ENCODE measurements at places on chromosomes 1 and 21. TPM values are rescaled to one million over a fixed set of nuclear protein-coding genes. Genes with fewer than 3 reads are reported as not detected.

LEPROT gene
- 55.0 TPM for total RNA-seq

ZBTB21 gene
- total RNA-seq = 30.9 TPM

S100A13 gene
- total RNA-seq = 78.2 TPM

OR2AK2 gene
- 0.74 TPM for total RNA-seq

LDLRAD1 gene
- total RNA-seq = 0.81 TPM

SEC22B gene
- 30.6 TPM for total RNA-seq

SFN gene
- not detected for total RNA-seq

TEKT2 gene
- total RNA-seq = 65.0 TPM

GPR25 gene
- not detected for total RNA-seq

AGT gene
- total RNA-seq = 4.6 TPM

PROX1 gene
- total RNA-seq = 4.2 TPM

UBE2U gene
- total RNA-seq = 16.9 TPM

REN gene
- not detected for total RNA-seq

SLC44A5 gene
- total RNA-seq = 4.9 TPM

GRCh38 chr1:157646144-157646543 lies 48.3 kb upstream of the FCRL4 start:
- DNase-seq = no peak

DNA sequence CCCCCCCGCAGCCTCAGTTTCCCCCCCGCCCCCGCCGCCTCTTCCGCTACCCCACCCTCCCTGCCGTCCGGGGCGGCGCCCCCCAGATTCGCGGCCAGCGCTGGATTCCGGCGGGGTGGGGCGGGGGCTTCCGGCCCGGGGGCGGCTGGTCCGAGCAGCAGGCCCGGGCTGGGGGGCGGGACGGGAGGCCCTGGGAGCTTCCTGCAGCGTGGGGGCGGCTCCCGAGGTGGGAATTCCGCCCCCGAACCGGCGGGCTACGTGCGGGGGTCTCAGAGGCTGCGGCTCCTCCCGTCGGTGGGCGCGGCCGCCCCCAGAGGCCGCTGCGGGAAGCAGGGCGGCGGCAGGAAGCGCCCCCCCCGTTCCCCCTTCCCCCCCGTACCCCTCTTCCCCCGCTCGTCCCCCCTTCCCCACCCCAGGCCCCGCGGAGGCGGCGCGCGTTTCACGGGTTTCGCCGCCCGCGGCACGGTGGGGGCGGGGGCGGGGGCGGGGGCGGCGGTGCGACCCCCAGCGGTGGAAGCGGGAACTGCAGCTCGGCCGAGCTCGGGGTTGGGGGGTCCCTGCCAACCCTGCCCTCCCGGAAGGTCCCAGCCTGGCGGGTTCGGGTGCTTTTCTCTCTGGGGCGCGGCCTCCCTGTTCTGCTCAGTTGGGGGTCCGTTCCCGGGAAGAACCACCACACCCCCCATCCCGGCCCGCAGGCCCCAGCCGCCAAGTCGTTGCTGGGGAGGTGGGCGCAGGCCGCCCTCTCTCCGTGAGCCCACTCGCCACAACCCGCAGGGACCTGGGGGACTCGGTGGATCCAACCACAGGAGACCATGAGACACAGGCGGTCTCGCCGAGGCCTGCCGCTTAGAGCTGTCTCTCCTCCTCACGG lies 76.3 kb downstream of the MORN1 start:
- no peak for DNase-seq

GRCh38 chr1:84436876-84437655 lies 38.8 kb downstream of the DNASE2B start:
- peak; percentile 15 for DNase-seq

DNA sequence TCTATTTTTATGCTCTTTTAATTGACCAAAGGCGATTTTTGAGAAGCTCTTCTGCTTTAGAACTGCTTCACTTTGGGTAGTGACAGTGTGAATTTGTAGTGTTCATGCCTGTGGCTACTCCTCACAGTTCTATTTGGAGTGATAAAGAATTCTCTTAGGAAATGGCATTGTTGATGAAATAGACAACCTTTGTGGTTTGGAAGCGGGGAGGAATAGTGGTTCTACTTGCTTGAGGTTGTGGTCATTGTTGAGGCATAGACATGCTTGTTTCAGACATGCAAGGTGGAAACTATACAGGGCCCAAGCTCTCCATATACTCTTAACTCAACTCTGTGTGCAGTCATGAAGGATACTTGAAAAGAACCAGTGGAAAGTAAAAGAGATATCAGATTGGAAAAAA lies 481.1 kb upstream of the NEGR1 start:
- DNase-seq = no peak

- DNase-seq = peak; percentile 94
Measured at GRCh38 chr1:31944205-31945089, 6.3 kb upstream of the PTP4A2 start.

DNA sequence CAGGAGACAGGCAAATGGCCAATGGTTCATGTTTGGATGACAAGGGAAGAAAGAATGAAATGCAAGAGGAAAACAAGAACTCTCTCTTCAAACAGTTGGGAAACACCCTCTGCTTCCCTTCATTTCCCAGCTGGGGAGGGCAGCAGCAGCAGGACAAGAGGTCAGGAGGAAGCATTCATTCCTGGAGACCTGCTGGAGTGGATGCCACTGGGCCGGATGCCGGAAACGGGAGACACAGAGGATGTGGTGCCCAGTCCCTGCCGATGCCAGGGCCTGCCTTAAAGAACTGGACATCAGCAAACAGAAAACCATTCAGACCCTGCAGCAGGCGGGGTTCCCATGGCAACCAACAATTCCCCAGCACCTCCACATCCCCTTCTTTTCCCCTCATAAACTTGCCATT lies 102.3 kb upstream of the ZNF648 start:
- peak; percentile 49 for DNase-seq

DNA sequence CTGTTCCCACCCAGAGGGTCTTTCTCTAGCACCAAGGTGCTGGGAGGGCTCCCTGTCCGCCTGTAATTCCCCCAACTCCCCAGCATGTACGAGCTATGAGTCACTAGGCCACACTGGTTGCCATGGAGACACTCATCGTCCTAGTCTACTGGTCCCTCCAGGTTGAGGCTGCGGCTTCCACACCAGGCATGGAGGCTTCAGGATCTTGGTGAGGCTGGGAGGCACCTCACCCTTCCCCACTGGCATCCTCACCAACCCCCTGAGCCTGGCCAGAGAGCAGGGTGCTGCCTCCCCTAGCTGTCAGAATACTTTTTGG lies 75.6 kb upstream of the KAZN start:
- DNase-seq = peak; percentile 18

- DNase-seq = no peak
Measured at GRCh38 chr1:246295340-246295739, 211.7 kb downstream of the SMYD3 start.

GRCh38 chr1:246435421-246436041 lies 71.5 kb downstream of the SMYD3 start:
- no peak for DNase-seq

DNA sequence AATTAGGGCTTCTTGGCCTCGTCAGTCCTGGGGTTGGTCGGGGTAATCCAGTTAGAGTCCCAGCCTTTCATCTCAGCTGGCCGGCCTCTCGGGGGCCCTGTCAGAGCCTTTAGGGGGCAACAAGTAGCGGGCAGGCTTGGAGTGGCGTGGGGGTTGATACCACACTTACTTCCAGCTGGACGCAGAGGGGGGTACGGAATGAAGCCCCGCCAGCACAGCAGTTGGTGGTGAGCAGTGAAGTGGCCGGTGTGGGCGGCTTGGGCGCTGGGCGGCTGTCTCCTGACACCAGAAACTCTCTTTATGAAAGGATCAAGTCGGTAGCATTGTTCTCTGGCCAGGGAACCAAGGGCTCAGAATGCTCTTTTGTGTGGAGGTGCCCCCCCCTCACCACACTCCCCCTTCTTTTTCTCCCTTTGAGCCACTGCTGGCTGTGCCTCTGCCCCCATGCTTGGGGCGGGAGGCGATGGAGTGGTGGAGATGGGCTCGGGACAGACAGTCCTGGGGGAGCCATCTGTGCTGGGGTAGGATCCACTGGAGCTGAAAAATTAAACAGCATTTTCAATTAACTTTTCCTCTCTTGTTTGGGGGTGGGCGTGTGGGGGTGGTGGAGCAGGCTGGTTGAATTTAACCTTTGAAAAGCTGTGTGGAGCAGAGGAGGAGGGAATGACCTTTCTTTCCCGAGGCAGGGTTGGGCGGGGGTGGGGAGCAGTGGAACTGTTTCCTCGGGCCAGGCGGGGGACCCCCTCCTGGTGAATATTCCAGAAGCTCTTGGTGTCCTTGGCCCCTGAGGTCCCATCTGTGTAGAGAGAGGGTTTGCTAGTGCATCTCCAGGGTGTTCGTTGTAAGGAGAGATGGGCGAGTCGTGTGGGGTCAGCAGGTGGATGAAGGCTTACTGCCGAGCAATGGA lies 102.7 kb downstream of the RNF220 start:
- DNase-seq = no peak

GRCh38 chr1:118948351-118948750 lies 39.8 kb downstream of the TBX15 start:
- DNase-seq = no peak

- DNase-seq = no peak
Measured at GRCh38 chr21:38469642-38470041, 28.6 kb downstream of the ERG start.

DNA sequence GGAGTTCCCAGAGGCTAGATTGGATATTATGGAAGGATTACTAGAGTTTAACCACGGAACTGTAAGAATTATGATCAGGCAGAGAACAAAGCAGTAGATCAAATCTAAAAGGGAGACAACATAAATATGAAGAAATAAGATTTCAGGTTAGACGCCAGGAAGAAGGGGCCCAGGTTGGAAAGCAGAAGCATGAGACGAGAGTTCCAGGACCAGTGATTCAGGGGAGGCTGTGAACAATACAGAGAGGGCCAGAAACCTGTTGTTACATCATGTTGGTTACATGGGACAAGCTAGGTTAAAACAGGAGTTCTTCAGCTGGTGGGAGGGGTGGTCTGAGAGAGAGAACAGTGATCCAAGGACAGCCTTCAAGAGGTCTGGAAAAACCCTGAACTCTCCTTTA lies 128.4 kb upstream of the MROH9 start:
- DNase-seq = no peak

GRCh38 chr1:7388141-7388487 lies 383.0 kb upstream of the VAMP3 start:
- peak; percentile 71 for DNase-seq

- DNase-seq = no peak
Measured at GRCh38 chr1:14732728-14733047, 134.2 kb downstream of the KAZN start.

GRCh38 chr21:43331962-43332828 lies 94.7 kb downstream of the SIK1 start:
- DNase-seq = peak; percentile 54

DNA sequence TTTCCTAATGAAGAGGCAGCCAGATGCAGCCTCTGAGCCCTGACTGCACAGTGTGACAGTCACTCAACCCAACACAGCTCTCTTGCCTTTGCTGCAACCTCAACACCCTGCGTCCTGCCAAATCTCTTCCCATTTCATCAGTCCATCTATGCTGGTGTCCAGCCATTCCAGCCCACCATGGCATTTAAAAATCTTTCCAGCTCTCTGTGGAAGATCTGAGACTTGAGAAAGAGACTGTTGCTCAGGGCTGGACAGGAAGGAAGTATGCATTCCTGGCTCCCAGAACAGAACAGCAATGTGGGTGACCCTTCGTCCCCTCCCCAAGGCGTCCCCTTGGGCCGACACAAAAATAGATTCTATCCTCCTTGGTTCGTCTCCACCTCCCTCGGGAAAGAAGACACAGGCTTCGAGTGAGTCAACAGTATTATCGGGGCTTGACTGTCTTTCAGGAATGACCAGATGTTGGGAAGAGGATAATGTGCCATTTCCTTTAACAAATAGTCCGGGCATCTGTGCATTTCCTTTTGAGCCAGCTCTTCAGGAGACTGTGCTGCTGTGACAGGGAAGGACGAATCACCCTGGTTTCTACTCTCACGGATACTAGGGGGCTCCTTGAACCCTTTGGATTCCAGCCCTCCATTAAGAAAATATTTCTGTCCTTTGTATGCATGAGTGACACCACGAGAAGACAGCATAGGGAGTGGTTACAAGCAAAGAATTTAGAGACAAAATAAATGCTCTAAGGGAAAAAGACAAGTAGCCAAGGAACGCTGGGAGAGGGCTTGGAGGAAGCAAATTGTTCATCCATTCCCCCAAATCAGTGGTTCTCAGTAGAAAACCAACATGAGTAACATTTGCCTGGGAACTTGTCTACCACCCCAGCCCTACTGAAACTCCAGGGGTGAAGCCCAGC lies 111.4 kb upstream of the CDC42BPA start:
- DNase-seq = no peak

- DNase-seq = no peak
Measured at GRCh38 chr1:29243871-29244200, 7.5 kb downstream of the PTPRU start.

DNA sequence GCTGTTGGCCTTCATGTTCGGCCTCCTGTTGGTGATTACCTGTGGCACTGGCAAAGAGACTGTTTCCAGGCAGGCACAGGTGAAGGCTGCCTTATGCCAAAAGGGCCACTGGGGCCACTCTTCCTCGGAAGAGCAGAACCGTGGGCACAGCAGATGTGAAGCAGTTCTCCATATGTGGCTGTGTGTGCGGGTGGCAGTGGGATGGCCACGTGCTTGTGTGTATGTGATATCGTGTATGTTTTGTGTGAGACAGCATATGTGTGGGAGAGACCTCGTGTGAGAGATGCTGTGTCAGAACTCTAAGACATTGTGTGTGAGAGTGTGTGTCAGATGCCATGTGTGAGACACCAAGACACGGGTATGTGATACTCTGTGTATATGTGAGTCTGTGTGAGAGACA lies 53.4 kb upstream of the KDM4A start:
- no peak for DNase-seq

GRCh38 chr1:23875382-23875781 lies 7.3 kb upstream of the FUCA1 start:
- DNase-seq = no peak

DNA sequence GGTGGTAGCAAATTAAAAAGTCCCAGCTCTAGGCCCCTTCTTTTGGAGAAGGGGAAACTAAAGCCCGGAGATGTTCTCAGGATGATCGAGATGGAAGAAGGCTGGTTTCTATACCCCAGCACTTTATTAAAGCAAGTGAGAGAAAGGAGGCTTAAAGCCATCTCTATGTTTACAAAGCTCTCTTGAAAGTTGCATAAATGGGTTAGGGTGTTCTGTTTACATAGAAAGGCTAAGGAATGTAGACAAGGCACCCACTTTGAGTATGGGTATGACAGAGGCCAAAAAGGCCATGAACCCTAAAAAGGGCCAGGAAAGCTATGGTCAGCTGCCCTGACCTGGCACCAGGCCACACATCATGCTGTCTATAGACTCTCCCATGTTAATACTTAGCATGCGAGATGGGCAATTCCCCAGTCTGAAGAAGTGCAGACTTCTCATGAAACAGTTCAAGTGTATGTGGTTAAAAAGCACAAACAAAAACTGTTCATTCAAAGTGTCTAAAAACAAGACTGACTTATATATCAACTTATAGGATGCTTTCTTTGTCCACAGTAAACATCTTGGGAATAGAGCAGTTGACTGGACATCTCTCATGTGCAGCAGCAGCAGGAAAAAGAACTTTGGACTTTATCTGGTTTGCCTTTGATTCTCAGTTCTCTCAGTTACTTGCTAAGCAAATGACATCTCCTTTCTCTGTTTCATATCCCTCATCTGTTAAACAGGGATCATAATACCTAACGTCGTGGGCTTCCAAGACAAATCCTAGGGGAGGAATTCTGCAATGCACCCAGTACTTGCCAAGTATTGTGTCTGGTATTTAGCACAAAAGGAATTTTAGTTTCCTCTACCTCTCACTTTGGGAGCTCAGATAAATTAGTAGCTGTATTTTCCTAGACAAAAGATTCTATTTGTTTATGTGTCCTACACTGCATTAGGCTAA lies 521.6 kb downstream of the PLPP3 start:
- DNase-seq = no peak

All from testis (tissue), 5 donors.